Stimulated activated CD8-positive, alpha-beta memory T cell treated with anti-CD3 and anti-CD28 coated beads, Interleukin-2, amount 100 ng/mL, for 48 hours (primary cell): ENCODE measurements at places on chromosomes 13 and 19.

- DNase-seq, result no peak
Measured at GRCh38 chr19:4352701-4353121, 9.3 kb downstream of the MPND start.

- DNase-seq, result no peak
Measured at GRCh38 chr13:72424059-72424458, 303.4 kb downstream of the MZT1 start.

DNA sequence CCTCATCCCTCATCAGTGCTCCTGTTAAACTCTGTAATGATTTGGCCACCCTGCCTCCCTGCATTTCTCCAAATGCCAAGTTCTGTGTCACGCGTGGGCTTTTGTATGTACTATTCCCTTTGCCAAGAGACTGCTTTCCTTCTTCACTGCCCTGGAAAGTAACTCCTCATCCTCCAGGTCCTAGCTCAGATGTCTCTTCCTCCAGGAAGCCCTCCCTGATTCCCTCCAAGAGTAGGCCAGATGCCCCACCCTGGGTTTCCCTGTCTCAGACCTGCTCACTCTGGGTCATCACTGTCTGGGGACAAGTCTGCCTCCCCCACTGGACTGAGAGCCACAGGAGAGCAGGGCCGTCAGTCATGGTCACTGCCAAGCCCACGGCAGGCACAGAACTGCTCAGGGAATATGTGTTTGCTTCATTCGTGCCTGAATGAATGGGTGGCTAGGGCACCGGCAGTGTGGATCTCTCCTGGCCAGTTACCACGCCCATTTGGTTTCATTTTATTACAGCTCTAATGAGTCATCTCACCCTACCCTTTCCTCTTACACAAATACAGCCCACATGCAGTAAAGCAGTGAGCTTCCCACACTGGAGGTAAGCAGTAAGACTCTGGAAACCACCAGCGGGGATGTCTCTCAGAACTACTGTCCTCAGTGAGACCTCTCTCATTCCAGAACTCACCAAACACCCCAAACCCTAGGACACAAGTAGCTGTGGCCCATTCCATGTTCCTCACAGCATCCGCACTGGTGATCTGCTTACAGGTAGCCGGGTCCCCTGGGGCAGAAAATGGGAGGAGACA is 12.1 kb upstream of the GPR4 start:
- peak; percentile 19 for DNase-seq

DNA sequence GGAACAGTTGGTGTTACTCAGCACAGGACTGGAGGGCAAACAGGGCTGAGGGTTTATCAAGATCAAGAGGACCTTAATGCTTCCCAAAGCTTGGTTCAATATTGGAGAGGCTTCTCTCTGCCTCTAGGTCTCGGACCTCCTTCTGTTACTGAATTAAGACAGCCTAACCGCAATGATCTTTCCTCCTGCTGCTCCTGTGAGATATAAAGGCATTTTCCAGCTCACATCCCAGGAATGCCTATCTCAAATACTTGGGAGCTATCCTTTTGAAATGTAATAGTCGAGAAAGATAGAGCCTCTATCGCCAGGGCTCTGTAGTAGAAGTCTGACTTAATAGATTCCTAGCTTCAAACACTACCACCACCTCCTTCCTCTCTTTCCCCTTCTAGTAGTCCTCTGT is 1475.0 kb downstream of the SLITRK1 start:
- DNase-seq, result no peak

DNA sequence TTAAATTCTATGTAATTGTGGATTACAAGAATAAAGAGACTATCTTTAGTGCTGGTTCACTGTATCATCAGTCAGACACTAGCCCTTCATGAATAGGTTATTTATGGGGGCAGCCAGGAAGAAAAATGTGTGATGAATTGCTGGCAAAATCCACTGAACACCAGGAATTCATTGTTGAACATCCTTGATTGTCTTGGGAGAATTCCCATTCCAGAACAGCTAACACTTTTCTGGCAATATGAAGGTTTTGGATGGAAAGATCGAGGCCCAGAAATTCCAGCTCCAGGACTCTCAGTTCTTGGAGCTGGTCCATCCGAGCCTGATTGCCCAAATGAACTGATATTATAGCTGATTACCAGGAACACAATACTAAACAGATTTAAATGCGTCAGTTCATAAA is 11.5 kb upstream of the SPART start:
- no peak for DNase-seq

DNA sequence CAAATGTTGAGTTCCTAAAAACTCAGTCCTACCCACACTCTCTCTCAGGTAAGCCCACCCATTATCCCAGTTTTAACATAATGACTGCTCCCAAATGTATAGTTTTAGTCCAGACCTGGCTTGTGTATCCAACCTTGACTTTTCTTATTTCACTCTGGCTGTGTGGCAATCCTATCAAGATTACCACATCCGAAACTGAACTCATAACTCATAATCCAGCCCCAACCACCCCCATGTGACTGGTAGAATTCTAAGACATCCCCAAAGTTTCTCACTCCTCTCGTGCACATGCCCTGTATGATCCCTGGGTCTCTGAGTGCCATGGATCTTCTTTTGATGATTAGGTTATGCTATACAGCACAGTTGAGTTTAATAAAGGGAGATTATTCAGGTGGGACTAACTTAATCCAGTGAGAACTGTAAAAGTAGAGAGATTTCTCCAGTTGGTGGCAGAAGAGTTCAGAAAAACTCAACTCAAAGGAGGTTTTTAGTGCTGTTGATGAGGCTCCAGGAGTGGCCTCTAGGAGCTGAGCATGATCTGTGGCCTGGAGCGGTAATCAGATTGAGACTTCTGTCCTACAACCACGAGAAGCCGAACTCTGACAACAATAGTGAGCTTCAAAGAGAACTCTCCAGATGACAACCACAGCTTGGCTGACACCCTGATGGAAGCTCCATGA is 413.4 kb downstream of the ZNF536 start:
- no peak for DNase-seq

DNA sequence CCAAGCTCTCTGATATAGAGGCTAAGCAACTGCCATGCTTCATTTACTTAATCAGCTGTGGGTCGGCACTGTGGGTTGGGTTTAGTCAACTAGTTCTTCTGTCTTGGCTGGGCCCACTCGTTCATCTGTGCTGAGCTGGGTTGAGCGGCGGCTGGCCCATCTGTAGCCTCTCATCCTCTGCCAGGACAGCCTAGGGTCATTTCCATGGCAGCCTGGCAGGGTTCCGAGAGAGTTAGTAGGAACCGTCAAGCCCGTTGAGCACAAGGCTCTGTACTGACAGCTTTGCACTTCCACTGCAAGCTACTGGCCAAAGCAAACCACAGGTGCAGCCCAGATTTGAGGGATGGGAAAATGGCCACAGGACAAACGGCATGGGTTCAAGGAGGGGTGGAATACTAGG is 6.6 kb upstream of the ZNF835 start:
- no peak for DNase-seq

DNA sequence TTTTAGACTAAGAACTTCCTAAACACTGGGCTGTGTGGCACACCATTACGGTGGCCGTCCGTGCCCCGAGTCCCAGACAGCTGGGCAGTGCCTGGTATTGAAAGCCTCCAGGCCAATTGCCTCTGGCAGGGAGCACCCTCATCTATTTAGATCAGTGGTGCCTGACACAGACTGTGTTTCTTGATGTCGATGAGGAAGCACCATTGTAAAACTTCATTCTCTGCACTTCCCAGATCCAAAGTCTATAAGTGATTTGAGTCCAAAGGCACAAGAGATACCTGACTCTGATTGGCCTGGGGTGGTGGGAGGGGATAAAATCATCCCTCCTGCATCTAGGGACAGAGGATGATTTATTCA is 8.5 kb upstream of the STK24 start:
- no peak for DNase-seq

DNA sequence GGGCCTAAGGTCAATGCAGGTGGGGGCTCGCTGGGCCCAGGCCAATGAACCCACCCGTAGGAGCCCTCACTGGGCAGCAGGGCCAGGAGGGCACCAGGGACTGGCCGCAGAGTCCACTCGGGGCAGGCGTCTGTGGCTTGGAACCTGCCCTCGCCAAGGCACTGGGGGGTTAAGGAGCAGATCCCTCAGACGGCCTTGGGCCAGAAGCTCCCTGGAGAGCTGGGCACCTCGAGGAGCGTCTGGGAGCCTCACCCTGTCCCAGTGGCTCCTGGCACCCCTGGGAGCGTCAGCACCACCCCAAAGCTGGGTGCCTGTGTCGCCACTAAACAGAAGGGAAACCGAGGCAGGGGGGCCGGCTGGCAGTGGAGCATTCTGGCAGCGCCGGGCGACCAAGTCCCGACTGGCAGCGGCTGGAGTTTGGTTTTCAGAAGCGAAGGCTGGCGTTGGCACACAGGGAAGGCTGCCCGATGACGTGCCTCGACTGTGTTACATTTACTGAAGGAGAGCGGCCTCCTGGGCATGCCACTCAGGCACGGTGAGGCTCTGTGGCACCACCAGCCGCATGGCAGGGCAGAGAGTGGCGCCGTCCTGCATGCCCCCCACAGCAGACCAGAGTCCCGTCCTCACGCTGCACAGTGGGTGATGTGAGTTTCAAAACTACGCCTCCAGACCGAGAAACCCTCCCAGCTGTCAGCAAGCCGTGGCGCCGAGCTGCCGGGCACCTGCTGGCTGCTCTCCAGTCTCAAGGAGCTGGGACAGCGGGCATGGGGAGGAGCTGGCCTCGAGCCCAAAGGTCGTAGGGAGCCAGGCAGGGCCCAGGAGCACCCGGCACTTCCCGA is 9.2 kb upstream of the MEX3D start:
- no peak for DNase-seq

GRCh38 chr19:34274827-34275625 is 20.7 kb downstream of the GARRE1 start:
- no peak for DNase-seq

- no peak for DNase-seq
Measured at GRCh38 chr13:40440990-40441820, 225.2 kb downstream of the FOXO1 start.

DNA sequence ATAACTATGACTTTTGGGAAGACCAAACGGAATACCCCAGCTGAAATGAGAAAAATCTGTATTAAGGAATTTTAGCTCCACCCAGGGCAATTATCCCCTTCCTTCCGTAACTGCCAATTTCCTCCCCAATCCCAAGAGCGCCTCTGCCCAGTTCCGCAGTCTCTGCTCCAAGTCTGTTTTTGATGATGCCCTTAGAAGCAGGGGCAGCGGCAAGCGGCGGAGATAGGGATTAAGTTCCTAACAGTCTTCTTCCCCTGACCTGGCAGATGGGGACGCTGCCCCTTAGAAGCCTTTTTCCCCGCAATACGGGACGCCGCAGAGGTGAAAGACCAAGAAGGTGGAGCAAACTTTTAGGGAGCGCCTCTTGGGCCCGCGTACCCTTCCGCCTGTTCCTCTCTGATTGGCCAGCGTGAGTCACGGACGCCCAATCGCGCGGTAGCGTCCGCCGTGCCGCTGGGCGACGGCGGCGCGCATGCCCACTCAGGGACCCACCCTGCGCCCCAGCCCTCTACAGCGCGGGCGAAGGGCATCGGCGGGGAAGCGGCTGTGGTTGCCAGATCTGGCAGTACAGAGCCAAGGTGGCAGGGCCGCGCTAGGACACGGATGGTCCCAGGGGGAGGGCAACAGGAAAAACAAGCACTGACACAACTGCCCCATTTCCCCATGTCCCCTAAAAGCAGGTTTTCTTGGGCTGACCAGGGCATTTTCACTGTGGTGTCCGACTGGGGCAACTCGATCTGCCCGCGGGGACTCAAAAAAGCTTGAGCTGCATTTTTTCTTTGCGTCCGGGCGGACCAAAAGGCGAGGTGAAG is 843 bp upstream of the TDRD3 start:
- DNase-seq, result peak; percentile 80

DNA sequence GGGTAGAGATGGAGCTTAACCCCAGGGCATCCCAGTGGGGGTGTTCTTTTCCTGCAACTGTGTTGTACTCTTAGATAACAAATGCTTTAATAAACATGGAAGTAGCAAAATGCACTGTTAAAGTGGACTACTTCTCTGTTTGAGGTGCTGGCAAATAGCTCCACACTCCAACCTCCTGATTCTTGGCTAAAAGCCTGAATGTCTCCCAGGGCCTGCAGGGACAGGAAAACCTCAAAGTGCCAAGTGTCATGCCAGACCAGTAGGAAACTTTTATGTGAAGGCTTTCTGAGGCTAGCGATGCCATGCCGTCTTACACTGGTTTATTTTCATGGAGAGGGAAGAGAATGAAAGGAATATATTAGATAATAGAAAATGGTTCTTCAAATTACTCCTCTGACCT is 6.8 kb downstream of the FREM2 start:
- no peak for DNase-seq

DNA sequence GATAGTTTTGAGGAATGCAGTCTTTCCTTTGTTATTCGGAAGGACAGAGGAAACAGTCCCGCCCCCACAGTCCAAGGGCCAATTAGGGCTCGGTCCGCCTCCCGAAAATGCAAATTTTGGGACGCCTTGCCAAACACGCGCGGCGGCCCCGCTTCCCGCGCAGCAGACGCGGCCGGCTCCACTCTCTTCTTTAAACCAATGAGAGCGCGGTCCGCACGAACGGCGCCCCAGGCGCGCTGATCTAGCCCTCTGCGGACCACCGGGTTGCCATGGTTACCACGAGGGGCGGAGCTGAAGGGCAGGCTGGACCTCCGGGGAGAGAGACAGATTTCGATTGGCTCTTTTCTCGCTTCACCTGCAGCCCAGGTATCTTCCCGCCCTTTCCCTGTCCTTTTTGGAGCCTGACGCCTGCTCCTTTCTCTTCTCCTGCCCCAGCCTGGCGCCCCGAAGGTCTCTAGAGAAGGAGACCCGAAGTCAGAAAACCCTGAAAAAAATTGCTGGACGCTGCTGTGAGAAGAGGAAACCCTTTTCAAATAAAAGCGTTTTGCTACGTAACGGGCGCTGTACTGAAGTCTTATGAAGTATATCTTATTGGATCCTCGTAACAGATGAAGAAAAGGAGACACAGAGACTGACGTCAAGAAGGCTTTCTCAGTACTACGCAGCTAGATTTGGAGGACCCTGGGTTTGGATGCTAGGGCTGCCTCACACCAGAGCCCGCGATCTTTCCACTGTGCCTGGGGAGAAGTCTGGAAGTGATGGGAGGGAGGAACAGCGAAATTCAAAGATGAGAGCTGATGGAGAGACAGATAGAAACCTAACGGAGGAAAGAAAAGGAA is 2.0 kb downstream of the PTH2 start:
- DNase-seq, result no peak

- DNase-seq, result no peak
Measured at GRCh38 chr13:87123987-87124784, 547.0 kb upstream of the SLITRK5 start.

DNA sequence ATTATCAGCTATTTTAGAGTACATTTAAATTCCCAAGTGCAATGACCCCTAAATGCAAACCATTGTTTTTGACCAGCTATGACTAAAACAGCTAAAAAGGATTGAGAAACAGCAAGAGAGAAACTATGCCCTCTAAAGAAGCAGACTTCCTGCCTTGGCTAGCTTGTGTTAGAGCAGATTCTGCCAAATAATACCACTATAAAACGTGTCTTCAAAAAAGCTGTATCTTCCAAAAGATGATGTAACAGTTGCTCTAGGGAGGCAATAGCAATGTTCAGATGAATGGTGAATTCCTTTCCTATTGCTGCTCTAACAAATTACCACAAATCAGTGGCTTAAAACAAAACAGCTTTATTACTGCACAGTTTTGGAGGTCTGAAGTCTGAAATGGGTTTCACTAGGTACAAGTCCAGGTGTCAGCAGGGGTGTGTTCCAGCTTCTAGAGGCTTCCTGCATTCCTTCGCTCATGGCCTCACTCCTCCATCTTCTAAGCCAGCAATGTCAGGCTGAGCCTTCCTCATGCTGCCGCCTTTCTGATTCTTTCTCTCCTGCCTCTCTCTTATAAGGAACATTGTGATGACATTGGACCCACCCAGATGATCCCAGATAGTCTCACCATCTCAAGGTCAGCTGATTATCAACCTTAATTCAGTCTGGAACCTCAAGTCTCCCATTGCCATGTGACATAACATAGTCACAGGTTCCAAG is 84.5 kb downstream of the LRRC63 start:
- DNase-seq, result no peak

GRCh38 chr13:64793592-64793991 is 2436.5 kb downstream of the PCDH9 start:
- DNase-seq, result no peak
